Gastroesophageal sphincter (tissue), 4 donors: ENCODE measurements at places on chromosomes 1 and 21.
A peak's percentile ranks its signal among the peaks of the same experiment; 100 is the strongest.

- no peak for ATAC-seq
Measured at GRCh38 chr1:104884939-104885338, 1135.2 kb downstream of the AMY1C start.

GRCh38 chr1:107444302-107444701, 303.5 kb downstream of the NTNG1 start:
- no peak for ATAC-seq

DNA sequence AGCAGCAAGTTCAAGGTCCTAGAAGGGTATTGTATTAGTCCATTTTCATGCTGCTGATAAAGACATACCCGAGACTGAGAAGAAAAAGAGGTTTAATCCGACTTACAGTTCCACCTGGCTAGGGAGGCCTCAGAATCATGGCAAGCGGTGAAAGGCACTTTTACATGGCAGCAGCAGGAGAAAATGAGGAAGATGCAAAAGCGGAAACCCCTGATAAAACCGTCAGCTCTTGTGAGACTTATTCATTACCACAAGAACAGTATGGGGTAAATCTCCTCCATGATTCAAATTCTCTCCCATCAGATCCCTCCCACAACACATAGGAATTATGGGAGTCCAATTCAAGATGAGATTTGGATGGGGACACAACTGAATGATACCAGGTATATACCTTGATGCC, 409.5 kb downstream of the NTNG1 start:
- no peak for ATAC-seq

GRCh38 chr21:24027396-24027795, 1579.9 kb downstream of the MRPL39 start:
- ATAC-seq, result no peak

DNA sequence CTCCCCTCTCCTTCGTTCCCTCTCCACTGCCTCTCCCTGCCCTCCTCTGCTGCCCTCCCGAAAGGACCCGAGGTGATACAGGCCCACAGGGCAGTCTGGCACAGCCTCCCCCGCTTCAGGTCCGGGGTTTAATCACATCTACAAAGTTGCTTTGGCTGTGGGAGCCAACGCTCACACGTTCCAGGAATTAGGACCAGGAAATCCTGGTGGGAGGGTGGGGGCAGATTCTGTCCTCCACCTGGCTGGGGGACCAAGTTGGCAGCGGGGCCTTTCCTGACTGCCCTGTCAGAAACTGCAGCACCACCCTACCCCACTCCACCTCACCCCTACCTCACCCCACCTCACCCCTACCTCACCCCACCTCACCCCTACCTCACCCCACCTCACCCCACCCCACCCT, 95.1 kb downstream of the WDR4 start:
- peak; percentile 68 for ATAC-seq

- no peak for ATAC-seq
Measured at GRCh38 chr1:40382601-40383000, 9.1 kb downstream of the SMAP2 start.

DNA sequence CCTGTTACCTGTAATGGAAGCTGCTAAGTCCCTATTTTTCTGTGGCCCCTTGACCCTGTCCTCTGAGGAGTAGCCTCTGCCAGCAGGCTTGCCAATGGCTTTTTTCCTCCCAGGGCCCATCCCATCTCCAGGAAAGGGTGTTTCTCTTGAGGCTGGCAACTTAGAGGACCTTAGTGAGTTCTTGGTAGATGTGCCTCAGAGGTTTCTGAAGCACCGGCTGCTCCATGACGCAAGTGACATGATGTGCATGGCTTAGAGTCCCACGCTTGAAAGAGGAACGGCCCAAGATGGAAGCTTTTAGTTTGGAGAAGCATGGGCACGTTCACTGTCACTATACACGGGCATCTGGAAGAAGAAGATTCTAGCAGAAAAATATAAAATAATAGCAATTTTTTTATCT, 63.0 kb downstream of the TGFB2 start:
- ATAC-seq, result no peak

DNA sequence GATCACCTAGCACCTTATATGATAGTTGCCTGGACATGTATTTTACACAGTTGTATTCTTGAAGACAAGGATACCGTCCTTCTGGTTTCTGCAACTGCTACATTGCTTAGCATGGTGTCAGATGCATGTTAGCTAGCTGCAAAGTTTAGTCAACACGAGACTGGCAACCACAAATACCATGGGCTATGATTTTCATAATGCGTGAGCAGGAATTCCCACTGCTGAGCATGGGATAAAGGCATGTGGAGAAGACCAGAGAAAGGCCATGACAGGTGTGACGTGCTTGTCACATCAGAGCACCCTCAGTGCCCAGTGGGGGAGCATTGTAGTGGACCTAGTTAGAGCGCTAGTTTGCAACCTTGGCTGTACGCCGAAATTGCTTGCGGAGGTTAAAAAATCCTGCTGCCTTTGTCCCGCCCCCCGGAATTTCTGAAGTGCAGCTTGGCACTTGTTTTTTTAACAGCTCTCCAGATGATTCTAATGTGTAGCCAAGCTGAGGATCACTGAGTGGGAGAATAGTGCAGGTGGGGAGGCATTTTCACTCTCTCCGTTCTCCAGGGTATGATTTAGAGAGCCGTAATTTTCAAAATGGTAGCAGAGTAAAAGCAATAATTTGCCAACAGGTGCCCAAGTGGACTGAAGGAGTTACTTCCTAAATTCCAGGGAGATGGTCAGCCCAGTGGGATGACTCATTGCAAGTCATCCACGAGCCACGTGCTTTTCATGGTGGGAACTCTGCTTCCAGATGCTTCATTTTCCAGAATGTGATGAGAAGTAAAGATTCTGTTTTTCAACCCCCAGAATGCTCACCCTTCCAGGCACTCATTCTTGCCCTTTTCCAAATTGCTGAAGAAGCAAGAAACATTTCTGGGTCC, 81.0 kb downstream of the CNIH3 start:
- ATAC-seq, result no peak

- ATAC-seq, result no peak
Measured at GRCh38 chr1:173052681-173053196, 2.0 kb upstream of the TNFSF18 start.

GRCh38 chr1:226349081-226349480, 40.1 kb upstream of the LIN9 start:
- ATAC-seq, result no peak

DNA sequence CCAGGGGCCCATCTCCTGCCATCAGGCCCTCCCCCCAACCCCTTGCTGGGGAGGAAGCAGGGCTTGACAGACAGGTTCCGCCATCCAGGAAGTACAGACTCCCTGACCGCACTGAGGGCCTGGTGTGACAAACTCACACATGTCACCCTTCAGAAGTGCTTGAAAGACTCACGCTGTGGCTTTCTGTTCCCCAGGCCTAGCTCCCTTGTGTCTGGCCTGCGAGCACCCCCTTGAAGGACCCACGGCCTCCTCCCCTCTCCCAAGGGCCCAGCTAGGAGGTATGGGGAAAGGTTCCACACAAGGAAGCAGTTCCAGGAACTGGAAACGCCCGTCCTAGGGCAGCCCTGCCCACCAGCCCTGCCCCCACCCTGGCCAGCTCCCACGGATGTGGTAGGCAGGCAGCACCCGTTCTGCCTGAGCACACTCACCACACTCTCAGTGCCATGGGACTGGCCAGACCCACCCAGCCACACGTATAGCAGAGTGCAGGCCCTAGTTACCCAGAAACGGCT, 26.7 kb downstream of the SLC2A1 start:
- ATAC-seq, result peak; percentile 7

DNA sequence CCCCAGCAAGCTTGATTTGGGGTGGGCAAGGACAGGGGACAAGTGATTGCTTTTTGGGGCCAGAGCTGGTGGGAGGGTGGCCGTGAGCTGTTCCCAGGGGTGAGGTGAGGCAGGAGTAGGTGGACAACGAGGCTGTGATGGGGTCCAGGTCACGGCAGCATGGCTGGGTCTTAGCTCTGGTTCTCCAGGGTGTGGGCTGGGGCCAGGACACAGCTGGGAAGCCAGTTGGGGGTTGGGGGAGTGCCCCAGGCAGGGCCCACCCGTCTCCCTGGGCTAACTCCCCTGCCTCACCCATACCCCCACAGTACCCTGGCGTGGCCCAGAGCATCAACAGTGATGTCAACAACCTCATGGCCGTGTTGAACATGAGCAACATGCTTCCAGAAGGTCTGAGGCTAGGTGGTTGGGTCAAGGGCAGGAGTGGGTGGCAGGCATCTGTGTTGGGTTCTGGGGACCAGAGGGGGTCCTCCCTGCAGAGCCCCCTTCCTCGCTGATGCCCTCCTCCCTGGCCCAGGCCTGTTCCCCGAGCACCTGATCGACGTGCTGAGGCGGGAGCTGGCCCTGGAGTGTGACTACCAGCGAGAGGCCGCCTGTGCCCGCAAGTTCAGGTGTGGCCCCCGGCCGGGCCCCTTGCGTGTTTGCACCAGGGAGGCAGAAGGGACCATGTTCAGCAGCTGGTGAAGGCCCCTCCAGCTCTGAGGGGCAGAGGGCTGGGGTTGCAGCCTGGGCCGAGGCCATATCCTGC, 43.3 kb downstream of the COQ8A start:
- ATAC-seq, result no peak

DNA sequence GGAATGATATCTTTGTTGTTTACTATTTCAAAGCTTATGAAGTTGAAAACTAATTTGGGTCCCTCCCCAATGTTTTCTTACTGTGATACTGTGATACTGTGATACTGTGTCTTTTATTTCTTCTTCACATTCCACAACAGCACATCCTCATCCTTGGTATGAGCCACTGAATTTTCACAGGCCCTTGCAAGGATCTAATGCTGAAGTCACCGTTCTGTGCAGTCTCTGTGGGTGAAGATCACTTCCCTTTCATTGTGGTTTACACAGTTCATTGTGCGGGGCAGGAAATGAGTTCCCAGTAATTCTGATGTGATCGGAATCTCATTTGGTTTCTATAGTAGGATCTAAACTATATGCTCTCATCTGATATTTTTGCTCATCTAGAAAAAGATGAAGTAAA, 32.1 kb upstream of the PAXBP1 start:
- ATAC-seq, result no peak

DNA sequence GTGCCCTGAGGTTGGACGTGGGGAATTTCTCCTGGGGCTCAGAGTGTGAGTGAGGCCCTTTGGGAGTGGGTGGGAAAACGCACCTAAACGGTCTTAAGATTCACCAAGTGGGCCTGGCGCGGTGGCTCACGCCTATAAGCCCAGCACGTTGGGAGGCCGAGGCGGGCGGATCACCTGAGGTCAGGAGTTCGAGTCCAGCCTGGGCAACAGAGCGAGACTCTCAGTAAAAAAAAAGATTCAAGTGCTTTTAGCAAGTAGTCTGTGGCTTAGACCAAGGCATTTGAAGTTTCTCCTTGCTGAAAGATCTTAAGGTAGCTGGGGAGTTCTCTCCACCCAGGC, 1.4 kb downstream of the RPS8 start:
- no peak for ATAC-seq

- peak; percentile 60 for ATAC-seq
Measured at GRCh38 chr1:47432071-47433036, 5.5 kb upstream of the FOXD2 start.

- no peak for ATAC-seq
Measured at GRCh38 chr21:32587651-32588050, 2.3 kb upstream of the TCP10L start.

GRCh38 chr1:209411491-209411929, 172.0 kb upstream of the CAMK1G start:
- peak; percentile 73 for ATAC-seq

GRCh38 chr1:93991271-93991670, 82.0 kb upstream of the GCLM start:
- no peak for ATAC-seq

GRCh38 chr1:184427722-184428121, 40.9 kb downstream of the C1orf21 start:
- ATAC-seq, result no peak

DNA sequence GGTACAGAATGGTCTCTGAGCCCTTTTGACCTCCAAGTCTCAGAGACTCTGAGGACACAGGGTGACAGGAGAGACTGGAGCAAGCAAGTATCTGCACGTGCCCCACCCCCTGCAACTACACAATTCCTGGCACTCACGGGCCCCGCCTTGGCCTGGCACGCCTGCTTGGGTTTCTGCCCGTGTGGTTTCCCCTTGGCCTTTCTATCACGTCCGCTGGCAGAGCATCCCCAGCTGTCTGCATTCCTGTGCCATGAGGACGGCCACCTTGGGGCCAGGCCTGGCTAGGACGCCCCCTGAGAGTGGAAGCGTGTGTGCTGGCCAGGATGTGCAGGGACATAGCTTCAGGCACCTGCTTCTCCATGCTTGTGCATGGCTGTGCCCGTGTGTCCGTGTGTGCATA, 14.3 kb upstream of the EDN2 start:
- ATAC-seq, result peak; percentile 9

DNA sequence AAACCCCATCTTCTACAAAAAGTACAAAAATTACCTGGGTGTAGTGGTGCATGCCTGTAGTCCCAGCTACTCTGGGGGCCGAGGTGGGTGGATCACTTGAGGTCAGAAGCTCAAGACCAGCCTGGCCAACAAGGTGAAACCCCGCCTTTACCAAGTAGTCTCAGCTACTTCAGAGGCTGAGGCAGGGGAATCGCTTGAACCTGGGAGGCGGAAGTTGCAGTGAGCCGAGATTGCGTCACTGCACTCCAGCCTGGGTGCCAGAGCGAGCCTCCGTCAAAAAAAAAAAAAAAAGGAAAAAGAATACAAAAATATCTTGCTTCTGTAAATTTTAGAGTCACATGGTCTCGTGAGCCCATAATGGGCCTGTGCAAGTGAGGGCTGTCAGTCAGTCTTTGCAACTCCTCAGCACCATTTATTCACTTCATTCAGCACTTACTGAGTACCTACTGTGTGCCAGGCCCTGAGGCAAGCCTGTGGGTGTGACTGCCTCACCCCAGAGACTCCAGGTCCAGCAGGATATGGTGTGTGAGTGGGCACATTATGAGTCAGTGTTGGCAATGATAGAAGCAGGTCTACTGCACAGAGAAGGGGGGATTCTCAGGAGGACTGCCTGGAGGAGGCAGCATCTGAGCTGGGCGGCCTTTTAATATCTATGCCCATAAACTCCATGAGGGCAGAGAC, 46.8 kb upstream of the TARDBP start:
- no peak for ATAC-seq

DNA sequence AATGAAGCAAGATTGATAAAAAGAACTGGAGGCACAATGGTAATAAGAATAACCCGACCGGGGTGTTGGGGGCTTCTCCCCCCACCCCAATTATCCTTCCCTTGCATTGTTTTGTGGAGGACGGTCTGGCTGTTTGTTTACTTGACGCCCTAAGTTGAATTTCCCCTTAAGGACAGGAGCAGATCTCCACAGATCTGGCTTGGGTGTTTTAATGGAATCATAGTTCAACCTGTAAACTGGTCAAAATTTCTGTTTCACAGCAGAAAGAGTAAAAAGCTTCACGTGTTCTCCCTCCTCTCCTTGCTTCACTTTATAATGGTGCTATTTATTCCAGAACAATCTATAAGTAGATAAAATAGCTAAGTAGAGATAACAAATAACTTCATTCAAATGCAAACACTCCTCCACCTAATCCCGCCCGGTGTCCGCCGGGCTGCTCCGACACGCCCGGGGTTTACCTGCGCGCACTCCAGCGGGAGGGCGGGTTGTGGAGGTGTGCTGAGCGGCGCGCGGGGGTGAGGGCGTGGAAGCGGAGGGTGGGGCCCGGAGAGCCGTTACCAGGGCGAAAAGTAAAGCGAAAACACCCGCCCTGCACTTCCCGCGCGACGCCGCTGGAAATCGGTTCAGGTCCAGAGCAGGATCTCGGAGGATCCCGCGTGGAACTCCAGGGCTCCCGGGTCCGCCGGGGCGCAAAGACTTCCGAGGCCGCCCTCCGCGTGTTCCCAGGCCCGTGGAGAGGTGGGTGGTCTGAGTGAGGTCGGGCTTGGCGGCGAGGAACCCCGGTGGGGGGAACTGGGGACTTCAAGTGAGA, 2.0 kb upstream of the ATF3 start:
- ATAC-seq, result no peak

- ATAC-seq, result no peak
Measured at GRCh38 chr1:181012203-181012745, 10.4 kb downstream of the STX6 start.

- ATAC-seq, result no peak
Measured at GRCh38 chr21:15333136-15333710, 268.4 kb upstream of the NRIP1 start.
